ENCODE measurements at places on chromosomes 1 and 21.

DNA sequence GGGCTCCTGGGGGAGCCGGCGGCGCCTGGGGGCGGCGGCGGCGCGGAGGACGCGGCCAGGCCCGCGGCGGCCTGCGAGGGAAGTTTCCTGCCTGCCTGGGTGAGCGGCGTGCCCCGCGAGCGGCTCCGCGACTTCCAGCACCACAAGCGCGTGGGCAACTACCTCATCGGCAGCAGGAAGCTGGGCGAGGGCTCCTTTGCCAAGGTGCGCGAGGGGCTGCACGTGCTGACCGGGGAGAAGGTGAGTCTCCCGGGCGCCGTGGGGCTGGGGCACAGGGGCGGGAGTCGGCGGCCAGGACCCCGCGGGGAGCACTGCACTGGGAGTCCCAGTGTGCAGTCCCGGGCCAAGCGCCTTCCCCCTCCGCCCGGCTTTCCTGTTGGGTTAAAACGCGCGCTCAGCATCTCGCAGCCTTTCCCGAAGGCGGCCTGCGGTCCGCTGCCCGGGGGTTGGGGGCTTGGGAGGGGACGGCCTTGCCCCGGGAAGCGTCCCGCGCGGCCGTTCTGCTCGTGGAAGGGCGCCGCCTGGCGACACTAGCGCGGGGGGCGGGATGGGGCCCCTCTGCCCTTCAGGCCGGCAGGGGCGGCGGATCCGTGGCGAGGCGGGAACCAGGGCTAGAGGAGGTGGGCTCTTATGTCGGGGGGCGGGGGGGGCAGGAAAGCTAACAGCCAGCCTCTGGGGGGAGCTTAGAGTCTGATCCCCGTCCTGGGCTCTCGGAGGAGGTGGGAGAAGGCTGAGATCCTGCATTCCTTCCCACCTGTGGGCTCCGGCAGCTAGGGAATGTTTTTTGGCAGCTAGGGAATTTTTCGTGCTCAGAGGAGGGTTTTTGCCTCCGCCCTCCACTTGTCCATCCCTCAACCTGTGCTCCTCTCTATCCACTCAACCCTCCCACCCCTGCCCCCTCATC lies 1.1 kb downstream of the HUNK start:
- DNase-seq: peak; percentile 72

DNA sequence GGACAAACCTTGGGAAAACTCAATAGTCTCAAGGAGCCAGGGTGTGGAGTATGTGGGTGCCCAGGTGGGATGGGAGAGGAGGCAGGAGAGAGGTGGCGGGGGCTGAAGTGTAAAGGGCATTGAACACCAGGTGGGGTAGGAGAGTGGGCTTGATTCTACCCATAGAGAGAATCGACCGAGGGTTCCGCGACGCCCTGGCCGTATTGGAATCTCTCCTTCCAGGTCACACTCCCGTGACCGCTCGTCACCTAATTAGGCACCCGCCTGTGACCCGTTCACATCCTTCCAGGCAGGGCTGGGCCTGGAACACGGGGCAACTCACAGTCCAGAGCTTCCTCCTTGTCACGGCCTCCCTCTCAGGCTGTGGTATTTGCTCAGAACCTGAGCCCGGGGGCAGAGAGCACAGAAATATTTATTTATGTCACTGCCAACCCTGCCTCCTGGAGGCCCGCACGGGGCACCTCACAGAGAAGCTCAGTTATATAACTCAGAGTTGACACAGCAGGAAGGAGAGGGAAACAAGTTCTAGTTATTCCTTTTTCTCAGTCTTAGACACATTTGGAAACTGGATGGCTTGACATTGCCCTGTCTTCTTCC lies 12.0 kb downstream of the NCMAP start:
- no peak for DNase-seq

DNA sequence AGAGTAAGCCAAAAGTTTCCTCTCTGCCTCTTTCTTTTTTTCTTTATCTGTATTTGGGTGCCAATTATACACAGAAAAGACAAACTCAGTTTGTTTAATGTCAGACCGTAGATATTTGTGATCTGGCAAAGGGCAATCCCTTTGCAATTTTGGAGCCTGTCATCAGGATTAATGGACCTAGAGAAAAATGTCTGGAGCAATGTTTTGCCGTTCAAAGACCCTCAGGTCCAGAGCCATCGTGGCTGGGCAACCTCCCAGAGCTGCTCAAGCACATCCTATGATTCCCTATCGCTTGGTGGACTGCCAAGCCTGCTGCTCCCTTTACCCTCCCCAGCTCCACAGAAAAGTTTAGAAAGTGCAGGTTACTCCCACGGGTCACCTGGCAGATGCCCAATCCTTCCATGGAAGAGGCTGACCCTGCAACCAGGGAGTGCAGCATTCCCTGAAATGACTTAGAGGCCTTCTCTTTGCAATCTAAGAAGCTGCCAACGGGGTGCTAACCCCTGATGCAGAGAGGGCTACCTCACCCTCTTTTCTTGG lies 112.5 kb upstream of the NGF start:
- DNase-seq: no peak

- DNase-seq: no peak
These were observed 21.8 kb upstream of the COL18A1 start for GRCh38 chr21:45383111-45383614.

DNA sequence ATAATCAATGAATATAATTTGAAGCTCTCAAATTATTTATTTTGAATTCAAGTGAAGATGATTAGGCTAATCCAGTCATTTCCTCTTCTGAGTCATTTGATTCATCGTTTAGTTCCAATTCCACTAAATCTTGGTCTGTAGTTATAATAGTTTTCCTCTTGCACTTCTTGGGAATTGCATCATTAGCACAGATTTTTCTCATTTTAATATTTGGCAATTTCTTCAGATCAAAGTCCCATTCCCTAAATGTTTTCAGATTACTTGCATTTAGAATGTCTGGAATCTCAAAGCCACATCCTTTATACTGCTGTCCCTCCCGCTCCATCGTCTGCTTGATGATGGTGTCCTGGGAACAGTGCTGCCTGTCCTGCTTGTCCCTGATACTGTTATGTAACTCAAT lies 43.5 kb downstream of the MAST2 start:
- no peak for DNase-seq

GRCh38 chr1:185322636-185323035 lies 5.6 kb upstream of the IVNS1ABP start:
- no peak for DNase-seq

GRCh38 chr1:19533626-19534025 lies 48.3 kb upstream of the CAPZB start:
- no peak for DNase-seq

DNA sequence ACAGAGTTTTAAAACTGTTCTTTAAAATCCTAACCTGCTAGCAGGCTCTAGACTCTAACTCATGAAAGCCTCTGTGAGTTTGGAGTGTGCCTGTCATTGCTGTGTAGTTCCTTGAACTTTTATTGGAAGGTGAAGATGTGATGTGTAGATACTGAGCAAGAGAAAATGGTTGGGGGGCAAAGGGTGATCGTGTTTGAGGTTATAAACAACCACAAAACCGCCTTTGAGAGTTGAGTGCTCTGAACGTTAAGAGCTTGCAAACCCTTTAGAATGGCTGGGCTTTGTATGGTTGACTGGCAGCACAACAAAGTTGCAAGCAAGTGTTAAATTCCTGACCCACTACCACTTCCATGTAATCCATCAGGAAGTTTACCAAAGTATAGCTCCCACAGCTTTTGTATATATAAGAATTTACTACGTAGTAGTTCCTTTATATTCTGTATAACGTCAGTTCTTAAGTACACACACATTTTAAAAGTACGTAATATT lies 19.6 kb downstream of the BACE2 start:
- no peak for DNase-seq

DNA sequence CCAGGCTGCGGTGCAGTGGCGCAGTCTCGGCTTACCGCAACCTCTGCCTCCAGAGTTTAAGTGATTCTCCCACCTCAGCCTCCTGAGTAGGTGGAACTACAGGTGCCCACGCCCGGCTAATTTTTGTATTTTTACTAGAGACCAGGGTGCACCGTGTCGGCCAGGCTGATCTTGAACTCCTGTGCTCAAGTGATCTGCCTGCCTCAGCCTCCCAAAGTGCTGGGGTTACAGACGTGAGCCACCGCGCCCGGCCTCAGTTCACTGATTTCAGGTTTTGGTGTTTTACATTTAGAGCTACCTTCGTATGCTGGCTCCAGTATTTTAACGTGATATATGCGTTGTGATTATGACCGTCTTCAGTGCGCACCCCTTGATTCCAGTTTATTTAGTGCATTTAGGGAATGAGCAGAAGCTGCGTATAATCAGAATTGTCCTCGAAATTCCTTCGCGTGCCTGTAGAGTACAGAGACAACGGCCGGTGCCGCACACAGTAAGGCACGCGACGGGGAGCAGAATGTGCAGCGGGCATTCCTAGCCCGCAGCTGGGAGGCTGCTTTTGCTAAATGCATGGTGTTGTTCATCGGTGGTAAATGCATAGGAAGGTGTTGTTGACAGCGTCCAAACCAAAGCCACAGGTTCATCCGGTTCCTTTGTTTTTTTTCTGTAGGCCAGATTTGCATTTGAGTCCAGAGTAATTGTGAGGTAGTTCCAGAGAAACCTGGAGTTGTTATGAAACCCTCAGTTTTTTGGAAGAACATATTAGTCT lies 48.9 kb upstream of the DIP2A start:
- no peak for DNase-seq

- DNase-seq: no peak
These were observed 8.5 kb upstream of the COL8A2 start for GRCh38 chr1:36133484-36133883.

DNA sequence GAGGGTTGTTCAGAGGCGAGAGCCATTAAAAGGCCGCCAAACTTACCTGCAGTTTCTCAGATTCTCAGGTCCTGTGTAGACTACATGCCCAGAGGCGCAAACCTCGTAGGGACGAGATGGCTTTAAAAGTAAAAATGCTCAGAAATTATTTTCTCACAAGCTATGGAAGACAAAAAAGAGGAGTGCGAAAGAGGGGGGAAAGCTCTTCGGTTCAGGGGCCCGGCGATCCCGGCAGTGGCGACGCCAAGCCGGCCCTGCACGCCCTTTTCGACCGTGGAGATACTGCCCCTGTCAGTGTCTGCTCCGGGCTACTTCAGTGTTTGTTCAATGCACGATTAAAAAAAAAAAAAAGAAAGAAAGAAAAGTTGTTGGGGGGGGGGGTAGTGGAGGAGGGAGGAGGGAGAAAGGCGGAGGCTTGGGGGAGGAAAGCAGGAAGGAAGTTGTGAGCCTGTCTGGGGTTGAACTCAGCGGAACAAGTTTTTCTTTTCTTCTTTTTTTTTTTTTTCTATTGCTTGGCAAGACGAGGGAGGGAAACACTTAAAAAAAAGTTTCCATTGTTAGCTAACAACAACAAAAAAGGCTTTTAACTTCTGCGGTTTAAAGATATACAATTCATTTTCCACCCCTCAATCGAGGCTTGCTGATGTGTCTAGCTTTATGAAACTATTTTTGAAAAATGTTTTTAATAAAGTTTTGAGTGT lies at the start of gene ITPKB:
ITPKB (minus strand) TSS at position 288 of the 701 bp plus-strand sequence. CDS start 1,824 bp downstream, outside the sequence.
- DNase-seq: no peak

- no peak for DNase-seq
These were observed 109.2 kb upstream of the SERTAD4 start for GRCh38 chr1:210123383-210123782.

DNA sequence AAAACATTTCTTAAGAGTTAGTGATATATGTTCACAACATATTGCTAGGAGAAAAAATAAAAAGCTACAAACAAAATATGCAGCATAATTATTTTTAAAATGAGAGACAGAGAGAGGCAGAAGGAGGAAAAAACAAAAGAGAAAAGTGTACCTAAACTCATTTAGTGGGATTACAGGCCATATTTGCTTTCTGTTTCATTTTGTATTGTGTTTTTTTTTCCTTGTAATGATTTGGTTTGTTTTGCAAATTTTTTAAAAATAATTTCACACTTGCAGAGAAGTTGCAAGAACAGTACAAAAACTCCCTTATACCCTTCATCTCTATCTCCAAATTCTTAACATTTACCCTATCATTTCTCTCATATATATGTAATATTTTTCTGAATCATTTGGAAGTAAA lies 65.0 kb downstream of the LBR start:
- DNase-seq: no peak

DNA sequence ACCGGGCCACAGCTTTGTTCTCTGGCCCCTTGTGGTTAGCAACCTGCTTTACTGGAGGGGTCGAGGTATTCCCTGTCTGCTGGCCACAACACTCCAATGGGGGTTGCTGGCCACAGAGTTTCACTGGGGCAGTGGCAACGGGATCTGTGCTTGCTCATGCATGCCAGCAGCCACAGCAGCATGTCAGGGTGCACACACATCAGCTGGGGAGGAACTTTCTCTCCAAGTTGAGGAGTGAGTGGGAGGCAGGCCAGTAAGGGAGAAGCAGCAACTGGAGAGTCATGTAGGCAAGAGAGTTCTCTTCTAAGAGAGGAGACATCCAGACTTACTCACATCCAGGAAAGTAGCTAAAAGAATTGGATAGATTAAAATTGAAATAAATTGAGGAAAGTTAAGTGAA lies 38.0 kb downstream of the SAMD13 start:
- no peak for DNase-seq

DNA sequence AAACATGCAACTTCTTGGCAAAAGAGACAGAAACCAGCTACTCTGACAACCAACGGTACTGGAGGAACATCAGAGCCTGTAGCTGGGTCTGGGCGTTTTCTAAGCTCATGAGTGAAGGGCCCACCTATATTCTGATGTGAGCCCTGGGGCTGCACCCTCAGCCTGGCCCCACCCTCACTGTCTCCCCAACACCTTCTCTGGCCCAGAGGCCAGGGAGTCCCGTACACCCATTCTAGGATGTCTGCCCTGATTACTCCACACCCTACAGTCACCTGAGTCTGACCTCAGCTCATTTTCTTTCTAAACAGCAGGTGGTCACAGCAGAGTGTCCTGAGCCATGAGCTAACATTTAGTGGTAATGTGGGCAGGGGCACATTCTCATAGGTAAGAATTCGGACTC lies 439.2 kb downstream of the MATN1 start:
- DNase-seq: no peak

GRCh38 chr1:201434266-201434665 lies 12.7 kb upstream of the TNNI1 start:
- DNase-seq: no peak

DNA sequence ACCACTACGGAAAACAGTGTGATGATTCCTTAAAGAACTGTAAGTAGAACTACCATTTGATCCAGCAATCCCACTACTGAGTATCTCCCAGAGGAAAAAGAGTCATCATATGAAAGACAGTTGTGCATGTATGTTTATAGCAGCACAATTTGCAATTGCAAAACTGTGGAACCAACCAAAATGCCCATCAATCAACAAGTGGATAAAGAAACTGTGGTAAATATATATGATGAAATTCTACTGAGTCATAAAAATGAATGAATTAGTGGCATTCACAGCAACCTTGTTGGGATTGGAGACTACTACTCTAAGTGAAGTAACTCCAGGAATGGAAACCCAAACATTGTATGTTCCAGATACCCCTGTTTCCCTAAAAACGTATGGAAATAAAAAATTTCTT lies 337.0 kb upstream of the PTBP2 start:
- DNase-seq: no peak

GRCh38 chr1:9984253-9984652 lies 12.8 kb upstream of the RBP7 start:
- DNase-seq: no peak
